Uterine smooth muscle cell (primary cell): ENCODE measurements at places on chromosomes 3 and 15. TPM values are rescaled to one million over a fixed set of nuclear protein-coding genes. Genes with fewer than 3 reads are reported as not detected.

Gene LINGO1
- not detected in 2 replicates for total RNA-seq

Gene LMAN1L
- total RNA-seq, result 0.11 TPM in 1 of 2 replicates, not detected in the other

Gene HMCES
- 20.6 and 33.1 TPM in 2 replicates for total RNA-seq

Gene KNG1
- total RNA-seq, result not detected in 2 replicates

Gene CYP8B1
- total RNA-seq, result under 0.01 TPM in 1 of 2 replicates, not detected in the other

Gene ST8SIA2
- under 0.01 TPM in 1 of 2 replicates, not detected in the other for total RNA-seq

Gene TTLL13
- total RNA-seq, result 0.12 TPM in 1 of 2 replicates, not detected in the other

Gene ZPLD1
- total RNA-seq, result 0.62 TPM in 1 of 2 replicates, not detected in the other

Gene LSAMP
- 1.00 and 2.9 TPM in 2 replicates for total RNA-seq

Gene BCL2A1
- total RNA-seq, result 4.9 and 27.1 TPM in 2 replicates

Gene C3orf22
- total RNA-seq, result not detected in 2 replicates

Gene DISP2
- total RNA-seq, result under 0.01 and 0.12 TPM in 2 replicates

Gene POLQ
- 6.5 and 18.6 TPM in 2 replicates for total RNA-seq

Gene SMARCC1
- total RNA-seq, result 31.4 and 33.7 TPM in 2 replicates
